ENCODE measurements at places on chromosomes 7 and 10.

- no peak for DNase-seq
These were observed 28.6 kb downstream of the ORC5 start for GRCh38 chr7:104179178-104179577.

GRCh38 chr7:43612599-43613589 is 30.0 kb downstream of the STK17A start:
- DNase-seq, result no peak

DNA sequence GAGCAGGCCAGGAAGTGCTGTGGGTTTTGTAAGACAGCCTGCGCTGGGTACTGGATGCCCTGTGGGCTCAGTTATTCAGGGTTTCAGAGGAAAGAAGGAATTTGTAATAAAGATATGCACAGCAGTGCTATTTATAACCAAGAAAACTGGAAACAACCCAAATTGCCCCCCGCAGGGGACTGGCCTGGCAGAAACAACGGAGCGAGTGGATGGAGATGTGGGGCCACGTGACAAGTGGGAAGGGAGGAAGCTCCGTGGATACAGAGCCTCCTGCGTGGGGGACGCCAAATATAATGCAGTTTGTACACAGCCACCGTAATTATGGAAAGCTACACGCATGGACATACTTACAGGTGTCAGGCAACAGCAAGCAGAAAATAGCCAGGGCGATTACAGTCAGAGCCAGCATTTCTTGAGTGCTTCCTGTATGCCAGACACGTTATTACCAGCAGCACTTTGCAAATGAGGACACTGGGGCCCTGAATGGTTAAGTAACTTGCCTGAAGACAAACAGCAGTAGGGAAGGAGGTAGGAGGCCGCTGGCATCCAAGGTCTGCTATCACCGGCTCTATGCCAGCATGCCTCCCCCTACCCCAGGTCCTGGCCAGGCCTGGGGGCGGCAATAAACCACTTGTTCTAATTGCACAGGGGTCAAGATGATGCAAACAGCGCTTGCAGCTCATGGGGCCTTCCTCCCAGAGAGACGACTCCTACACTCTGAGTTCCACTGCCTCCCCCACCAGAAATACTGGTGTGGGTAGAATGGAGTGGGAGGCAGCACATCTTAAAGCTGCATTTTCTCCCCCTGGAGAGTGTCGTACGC is 8.7 kb upstream of the CAMK2B start:
- no peak for DNase-seq

DNA sequence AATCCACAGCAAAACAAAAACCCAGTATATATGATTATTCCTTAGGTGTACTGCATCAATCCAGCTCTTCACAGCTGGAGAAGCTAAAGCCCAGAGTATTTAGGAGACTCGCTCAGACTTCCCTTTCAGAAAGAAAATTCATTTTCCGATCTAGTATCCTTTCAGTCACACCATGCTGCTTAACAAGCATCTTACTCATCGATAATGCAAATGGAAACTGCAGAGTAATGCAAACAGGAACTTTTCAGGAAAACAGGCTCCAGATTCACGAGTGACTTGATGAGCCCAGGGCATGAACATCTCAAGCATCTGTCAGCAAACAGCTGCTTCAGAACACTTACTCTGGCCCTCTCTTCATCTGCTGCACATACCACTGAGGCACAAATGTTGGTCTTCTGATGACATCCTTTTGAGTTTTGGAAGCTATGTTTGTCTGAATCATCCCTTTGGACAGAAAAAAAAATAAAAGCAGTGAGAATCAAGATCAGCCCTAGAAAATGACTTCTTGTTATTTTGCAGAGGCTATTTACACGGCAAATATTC is 24.9 kb upstream of the ZC3HAV1L start:
- DNase-seq, result no peak

Measured in pancreas (tissue), 10 donors.